ENCODE measurements at places on chromosomes 5 and 9.
A peak's percentile ranks its signal among the peaks of the same experiment; 100 is the strongest.

DNA sequence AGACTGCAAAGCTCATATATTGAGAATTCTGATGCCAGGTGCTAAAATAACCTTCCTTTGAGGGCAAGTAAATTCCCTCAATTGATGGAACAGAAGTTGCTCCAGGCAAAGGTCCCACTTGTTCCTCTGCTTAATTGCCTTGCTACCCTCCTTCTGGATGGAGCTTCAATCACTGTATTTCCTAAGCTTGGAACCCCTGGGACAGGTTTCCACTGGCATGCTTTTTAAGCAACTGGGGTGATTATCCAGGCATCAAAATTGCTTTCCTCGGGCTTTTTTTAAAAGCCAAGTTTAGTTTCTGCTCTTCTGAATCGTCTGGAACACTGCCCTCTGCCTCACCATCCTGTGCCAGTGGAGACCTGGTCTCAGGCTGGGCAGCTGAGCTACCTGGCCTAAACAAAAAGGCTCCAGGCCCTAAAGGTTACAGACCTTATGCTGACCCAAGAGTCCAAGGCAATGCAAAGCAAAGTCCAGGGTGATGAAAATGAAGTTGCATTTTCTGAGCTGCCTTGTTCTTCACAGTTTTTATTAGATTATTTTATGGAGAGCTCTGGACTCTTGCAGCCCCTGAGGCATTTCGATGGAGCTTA is 167.9 kb upstream of the CD180 start:
- DNase-seq = no peak

- no peak for DNase-seq
These were observed 3.3 kb downstream of the DNM1 start for GRCh38 chr9:128206484-128206883.

GRCh38 chr9:130888146-130888885 is 8.3 kb downstream of the QRFP start:
- no peak for DNase-seq

- no peak for DNase-seq
These were observed 44.7 kb downstream of the RGS3 start for GRCh38 chr9:113508111-113508749.

GRCh38 chr9:33311953-33312352 is 21.6 kb downstream of the NFX1 start:
- no peak for DNase-seq

- DNase-seq = peak; percentile 98
These were observed 58.0 kb downstream of the ANKRD33B start for GRCh38 chr5:10621832-10622231.

DNA sequence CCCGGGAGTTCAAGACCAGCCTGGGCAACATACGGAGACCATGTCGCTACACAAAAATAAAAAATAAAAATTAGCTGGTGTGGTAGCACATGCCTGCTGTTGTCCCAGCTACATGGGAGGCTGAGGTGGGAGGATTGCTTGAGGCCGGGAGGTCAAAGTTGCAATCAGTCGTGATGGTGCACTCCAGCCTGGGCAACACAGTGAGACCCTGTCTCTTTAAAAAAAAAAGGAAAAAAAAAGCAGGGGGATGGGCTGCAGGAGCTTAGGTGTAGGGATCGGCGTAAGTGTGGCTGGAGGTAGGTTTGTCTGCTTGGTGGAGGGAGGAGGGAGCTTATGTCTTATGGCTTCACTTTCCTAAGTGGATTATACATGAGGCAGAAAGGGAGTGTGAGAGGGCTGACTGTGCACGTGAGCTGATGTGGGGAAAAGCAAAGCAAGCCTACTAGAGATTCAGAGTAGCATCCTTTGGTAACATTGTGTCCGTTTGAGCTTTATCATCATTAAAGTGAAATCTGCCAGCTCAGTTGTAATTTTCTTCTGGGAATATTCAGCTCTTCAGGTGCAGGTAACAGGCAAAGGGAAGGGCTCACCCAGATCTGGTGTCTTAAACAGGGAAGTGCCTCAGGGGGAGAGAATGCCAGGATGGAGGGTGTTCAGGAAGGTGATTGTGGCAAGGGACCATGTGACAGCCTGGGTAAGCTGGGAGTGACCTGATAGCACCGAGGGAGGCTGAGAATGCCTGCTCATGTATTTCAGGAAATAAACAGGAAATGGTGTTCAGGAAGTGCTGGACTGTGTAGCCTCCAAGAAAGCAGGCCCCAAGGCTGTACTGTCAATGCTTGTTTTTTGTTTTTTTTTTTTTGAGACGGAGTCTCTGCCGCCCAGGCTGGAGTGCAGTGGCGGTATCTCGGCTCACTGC is 17.6 kb upstream of the SETX start:
- DNase-seq = peak; percentile 72

DNA sequence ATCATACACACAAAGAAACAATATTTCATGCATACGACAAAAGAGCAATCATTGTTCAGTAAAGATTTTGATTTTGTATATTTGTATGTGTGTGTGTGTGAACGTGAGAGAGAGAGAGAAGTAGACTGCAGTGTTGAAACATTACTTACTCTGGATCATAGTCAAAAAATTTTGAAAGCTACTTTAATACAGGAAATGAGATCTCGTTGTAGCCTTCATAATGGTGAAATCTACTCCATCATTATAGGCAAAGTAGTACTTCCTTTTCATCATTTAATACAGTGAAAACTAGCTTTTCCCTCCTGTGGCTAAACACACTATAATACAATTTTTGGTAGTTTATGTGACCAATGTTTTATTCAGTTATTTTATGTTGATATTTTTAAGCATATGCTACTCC is 1427.7 kb upstream of the C9orf72 start:
- no peak for DNase-seq

DNA sequence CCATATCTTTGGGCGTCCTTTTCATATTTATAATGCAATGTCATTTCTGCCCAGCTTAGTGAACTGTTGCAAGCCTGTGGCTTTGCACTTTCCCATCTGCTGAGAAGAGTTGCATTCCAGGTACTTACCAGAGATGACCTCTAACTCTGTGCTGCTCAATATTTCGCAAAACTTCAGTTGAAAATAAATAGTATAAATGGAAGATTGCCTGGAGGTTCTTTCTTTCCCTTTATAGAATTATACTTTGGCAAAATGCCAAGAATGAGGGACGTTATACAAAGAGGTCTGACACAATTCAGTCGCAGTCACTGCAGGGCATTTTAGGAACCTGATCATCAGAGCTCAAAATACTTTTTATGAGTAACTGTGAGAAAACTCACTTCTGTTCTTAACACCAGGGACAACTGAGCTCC is 18.9 kb upstream of the VLDLR start:
- peak; percentile 63 for DNase-seq

DNA sequence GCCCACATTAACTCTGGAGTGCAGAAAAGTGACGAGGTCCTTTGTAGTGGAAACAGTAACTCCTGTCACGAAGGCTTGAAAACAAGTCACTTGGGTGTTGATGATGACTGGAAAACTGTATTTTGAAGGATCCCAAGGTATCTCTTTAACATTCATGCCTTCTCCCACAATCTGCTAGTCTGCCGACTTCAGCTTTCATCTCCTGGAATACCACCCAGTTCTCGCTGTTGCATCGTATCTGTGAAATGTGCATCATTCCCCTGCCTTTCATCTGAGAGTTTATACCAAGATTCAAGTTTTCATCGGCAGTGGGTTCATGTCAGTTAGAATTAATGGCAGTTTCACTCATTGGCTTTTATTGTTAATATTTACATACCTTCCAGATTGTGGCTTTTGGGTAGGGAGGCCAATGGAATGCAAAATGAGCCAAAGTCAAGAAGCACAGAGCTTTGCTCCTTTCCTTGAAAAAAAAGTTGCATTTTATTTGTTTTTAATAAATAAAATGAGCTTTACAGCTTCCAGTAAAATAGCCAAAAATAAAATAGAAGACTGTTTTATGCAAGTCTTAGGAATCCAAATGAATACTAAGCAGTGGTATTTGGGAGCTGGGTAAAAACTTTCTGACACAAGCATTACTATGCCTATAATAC is 575.2 kb upstream of the WWC1 start:
- DNase-seq = no peak

DNA sequence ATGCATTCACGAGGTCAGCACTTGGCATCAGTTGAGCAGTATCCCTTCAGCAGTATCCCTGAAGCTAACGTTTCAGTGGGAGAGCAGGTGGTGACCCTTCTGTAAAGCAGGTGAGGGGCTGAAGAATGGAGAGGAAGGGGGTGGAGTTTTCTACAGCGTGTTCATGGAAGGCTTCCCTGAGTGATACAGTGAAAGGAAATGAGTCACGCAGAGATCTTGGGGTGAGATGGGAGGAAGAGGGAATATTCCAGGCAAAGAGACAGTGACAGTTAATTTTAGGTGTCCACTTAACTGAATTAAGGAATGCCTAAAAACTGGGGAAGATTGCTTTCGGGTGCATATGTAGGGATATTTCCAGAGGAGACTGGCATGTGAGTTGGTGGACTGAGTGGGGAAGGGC is 25.7 kb downstream of the TAS2R1 start:
- DNase-seq = no peak

DNA sequence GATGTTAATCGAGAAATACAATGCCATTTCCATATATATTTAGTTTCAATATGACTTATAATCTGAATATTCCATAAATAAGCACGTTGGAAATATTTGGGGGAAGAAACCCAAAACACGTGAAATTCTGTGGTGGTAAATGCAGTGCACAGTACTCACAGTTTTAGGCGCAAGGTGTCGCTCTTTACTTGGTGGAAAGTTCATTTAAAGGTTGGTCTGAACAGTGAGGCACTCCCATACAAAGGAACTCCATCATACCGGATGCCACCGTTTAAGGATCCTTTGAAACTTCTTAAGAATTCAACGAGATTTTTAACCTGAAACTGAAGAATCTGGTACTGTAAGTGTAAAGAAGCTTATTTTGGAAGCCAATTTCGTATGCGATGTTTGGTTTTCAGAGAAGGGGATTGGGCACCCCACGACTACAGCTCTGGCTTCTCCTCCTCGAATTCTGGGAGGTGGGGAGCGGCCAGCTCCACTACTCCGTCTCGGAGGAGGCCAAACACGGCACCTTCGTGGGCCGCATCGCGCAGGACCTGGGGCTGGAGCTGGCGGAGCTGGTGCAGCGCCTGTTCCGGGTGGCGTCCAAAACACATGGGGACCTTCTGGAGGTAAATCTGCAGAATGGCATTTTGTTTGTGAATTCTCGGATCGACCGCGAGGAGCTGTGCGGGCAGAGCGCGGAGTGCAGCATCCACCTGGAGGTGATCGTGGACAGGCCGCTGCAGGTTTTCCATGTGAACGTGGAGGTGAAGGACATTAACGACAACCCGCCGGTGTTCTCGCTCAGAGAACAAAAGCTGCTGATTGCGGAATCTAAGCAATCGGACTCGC is at the start of gene PCDHA11:
Gene PCDHA11 (plus strand): TSS at position 237 of the 834 bp plus-strand sequence. CDS start 147 bp downstream, at position 384.
- no peak for DNase-seq

- DNase-seq = no peak
These were observed 113.9 kb downstream of the DAB2IP start for GRCh38 chr9:121765021-121765950.

DNA sequence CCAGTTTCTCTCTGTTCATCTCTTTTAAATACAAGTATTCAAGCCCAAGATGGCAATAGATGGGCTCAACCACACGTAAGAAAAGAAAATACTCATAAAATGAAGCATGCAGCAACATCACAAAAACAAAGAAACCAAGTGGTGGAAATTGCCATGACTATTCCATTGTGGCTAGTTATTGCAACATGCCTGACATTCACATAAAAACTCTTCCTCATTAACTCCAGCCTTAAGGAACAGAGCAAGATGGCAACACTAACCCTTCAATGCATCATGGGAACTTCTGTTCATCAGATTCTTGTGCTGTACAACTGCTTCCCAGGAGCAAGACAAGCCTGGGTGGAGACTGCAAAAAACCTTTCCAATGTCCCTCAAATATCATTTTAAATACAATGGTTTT is 1.4 kb upstream of the GLIS3 start:
- no peak for DNase-seq
